ENCODE measurements at places on chromosomes 1 and 21.

GRCh38 chr21:32426066-32426465, 13.6 kb downstream of the EVA1C start:
- no peak for DNase-seq

GRCh38 chr1:184513966-184514365, 127.1 kb downstream of the C1orf21 start:
- DNase-seq: no peak

- no peak for DNase-seq
Measured at GRCh38 chr1:41619511-41620364, 135.3 kb upstream of the EDN2 start.

GRCh38 chr1:77557053-77557452, 125.4 kb downstream of the ZZZ3 start:
- no peak for DNase-seq

GRCh38 chr1:221435504-221435904, 306.4 kb downstream of the DUSP10 start:
- DNase-seq: no peak

GRCh38 chr1:108182959-108183700, 17.0 kb downstream of the SLC25A24 start:
- DNase-seq: no peak

GRCh38 chr1:51417496-51418383, 87.4 kb upstream of the TTC39A start:
- no peak for DNase-seq

DNA sequence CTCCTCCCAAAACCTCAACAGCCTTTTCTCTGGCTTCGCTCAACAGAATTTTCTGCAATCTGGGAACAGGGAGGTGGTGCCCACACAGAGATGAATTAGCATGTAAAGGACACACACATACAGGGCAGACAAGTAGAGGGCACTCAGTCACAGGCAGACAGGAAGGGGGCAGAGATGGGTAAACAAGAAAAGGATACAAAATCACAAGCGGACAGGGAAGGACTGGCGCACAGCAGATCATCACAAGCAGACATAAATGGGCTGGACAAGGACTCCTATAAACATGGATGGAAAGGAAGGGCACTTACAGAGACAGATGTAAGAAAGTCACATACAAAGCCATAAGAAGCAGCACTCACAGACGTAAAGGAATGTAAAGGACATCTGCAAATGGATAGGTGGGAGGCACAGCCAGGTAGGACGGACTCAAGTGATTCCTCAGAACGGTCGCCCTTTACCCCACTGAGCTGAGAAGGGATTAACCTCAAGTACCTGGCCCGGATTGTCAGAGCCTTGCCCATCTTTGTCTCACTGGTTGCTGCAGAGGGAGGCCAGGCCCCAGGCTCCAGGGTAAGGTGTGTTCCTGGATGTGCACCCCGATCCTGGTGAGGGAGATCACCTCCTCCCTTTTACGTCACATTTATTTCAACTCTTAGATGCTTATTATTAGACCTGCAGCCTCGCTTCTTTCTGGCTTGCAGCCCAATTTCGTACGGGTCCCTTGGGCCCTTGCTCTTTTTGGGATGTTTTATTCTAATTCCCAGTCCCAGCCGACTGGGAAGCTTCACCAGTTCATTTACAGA, 836 bp upstream of the PRCC start:
- DNase-seq: no peak

DNA sequence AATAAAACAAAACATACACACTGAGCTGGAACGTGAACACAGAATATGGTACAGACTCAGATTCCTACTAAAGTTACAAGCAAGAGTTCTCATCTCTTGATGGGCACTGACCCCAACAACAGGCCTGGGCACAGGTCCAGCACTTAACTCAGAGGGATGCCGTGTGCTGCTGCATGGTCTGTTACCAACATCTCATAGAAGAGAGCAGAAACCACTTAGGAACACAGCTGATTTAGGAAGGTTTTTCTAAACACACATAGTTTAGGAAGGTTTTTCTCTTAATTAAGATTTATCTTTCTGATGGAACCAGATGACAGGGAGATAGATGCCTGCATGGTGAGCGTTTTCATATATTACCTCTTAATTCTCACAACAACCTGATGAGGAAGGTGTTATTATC, 1.5 kb downstream of the GCLM start:
- DNase-seq: no peak

DNA sequence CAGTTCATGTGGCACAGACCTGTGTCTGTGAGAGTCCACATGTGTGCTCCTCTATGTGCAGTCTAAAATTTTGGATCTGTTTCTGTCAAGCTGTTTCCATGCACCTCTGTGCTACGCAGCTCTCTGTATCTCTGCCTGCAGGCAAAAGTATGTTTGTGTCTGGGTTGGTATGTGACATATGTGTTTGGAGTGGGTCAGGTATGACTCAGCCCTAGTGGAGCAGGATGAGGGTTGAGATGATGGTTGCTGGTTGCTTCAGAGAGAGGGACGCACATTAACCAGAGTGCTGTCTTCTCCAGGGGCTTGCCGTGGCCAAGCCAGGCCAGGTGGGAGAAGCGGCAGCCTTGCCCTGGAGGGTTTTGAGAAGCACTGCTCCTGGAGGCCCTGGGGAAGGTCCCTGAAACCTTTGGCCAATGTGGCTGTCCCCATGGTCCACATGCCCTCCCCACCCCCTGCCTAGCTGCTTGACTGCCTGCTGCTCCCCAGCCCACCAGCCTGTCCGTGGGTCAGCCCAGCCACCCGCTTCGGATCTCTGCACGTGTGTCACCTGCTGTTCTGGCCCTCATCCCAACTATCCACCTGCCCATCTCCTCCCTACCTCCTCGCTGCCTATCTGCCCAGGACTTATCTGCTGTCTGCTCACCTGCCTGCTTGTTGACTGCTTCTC, 4.1 kb upstream of the EVA1B start:
- no peak for DNase-seq

DNA sequence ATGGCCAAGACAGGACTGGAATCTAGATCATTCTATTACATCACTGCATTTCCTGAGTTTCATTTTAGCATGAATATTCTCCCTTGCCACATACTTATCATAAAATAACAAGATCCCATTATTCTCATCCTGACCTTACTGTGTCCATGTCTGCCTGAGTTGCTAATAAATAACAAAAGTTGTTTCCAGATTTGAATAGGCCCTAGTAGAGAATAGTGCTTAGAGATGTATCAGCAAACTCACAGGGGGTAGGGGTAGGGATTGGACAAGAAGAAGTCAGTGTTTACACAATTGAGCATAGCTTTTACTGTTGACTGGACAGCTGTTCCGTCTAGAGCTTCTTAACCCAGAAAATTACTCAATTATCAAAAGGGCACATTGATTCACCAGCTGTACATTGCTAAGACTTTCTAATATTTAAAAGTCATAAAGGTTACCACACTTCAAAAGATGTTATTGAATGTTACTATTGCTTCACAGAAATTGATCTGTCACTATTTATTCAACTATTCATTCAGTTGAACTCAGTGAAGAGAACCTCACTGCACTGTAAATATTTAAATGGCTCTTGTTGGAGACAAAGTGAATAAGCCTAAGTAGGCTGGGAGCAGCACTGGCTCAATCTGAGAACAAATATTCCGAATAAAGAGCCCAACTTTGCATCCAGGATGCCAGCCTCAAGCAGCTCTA, 121.9 kb downstream of the NRIP1 start:
- DNase-seq: no peak

- no peak for DNase-seq
Measured at GRCh38 chr1:159753386-159753785, 27.4 kb upstream of the DUSP23 start.

GRCh38 chr1:41917835-41918449, 780 bp downstream of the HIVEP3 start:
- no peak for DNase-seq

- DNase-seq: no peak
Measured at GRCh38 chr1:181016563-181016962, 6.1 kb downstream of the STX6 start.

DNA sequence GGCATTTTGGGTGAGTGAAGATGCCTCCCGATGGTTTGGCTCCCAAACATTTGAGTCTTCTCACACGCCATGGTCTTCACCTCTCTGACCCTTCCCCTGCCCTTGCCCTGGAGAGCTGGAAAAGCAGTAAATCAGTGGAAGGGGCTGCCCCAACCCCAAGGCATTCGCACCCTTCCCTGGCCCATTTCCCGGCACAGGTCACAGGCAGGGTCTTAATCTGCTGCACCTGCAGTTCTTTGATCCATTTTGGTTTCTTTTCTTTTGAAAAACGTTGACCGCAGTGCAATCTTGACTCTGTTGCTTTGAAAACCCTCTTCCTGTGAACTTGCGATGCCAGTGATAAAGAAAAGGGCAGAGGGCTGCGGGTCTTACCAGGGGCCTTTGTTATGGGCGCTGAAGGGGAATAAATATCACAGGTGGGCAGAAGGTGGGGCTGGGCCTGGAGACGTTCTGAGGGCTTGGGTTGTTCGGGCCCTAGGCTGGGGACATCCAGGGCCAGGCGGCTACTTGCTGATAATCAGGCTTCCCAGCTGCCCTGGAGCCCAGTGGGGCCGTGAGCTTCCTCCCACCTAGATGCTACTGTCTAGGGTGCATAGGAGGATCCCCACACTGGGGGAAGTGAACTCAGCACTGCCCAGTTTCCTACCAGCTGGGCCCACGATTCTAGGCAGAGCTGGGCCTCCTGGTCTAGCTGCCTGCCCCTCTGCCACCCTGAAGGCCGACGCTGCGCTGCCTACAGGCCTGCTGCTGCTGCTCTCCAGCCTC, 38.6 kb upstream of the EPS8L3 start:
- no peak for DNase-seq

GRCh38 chr1:153957744-153958110, 685 bp downstream of the CRTC2 start:
- DNase-seq: no peak

- DNase-seq: no peak
Measured at GRCh38 chr1:115283249-115283648, 54.8 kb downstream of the NGF start.

DNA sequence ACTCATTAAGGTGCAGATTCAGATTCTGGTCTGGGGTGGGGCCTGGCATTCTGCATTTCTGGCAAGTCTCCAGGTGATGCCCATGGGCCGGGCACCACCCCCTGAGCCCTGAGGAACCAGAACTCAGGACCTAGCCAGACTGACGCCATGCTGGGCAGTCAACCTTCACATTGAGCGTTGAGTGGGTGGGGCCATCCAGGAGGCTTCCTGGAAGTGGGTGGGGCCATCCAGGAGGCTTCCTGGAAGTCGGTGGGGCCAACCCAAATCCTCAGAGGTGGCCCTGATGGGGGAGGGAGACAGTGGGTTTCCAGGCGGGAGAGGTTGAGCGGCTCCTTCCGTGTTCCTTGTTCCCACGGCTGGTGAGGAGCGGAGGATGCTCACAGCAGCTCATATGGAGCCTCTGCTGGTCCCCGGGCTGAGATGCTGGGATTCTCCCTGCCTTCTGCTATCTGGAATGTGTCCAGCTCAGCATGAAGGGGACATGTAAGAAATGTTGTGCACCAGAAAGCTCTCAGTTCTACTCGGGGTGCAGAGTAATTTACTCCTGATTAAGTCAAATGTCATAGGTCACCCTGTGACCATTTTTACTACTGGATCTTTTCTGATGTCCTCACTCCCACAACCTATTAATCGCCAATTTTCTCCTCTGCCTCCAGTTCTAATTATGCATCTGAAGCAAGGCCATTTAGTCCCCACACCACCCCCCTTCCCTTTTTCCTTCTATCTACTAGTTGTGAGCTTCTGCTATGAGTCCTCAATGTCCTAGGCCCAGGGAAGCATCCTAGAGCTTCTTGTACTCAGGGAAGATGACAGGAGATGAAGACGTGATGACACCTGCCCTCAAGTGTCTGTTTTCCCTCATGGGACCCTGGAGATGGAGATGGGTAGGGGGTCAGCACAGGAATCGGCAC, 435.4 kb downstream of the PTPRU start:
- DNase-seq: no peak

GRCh38 chr1:161725908-161726472, 4.6 kb downstream of the FCRLB start:
- DNase-seq: peak; percentile 10

GRCh38 chr1:18015719-18016118, 91.9 kb upstream of the IGSF21 start:
- no peak for DNase-seq

DNA sequence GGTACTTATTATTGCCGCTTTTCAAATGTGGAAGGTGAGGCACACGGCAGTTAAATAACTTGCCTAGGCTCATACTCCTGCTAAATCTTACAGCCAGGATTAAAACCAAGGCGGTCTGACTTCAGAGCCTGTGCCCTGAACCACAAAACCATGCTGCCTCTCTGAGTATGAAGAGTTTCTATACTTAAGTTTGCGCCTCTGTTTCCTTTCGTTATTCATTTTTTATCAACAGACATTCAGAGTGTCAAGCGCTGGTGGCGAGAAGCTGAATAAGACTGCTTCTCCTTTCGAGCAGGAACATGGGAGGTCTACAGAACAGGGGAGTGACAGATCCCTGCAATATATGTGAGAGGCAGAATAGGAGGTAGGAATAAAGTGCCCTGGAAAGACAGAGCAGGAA, 96.0 kb upstream of the DUSP10 start:
- no peak for DNase-seq

DNA sequence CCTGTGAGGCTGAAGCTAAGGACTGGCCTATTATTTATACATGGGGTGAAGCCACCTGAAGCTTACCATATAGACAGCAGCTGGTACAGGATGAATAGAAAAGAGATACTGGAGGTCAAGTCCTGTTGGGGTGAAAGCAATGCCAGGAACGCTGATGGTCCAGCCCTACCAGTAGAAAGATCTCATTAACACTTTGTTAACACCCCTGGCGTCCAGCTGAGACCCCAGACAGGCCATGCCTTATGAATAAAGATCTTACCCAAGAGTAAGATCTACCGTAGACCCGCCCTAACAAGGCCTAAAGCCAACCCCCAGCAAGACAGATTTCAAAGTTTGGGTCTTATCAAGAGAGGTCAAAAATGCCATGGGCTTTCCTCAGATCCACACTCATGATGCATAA, 34.7 kb downstream of the ST3GAL3 start:
- no peak for DNase-seq

DNA sequence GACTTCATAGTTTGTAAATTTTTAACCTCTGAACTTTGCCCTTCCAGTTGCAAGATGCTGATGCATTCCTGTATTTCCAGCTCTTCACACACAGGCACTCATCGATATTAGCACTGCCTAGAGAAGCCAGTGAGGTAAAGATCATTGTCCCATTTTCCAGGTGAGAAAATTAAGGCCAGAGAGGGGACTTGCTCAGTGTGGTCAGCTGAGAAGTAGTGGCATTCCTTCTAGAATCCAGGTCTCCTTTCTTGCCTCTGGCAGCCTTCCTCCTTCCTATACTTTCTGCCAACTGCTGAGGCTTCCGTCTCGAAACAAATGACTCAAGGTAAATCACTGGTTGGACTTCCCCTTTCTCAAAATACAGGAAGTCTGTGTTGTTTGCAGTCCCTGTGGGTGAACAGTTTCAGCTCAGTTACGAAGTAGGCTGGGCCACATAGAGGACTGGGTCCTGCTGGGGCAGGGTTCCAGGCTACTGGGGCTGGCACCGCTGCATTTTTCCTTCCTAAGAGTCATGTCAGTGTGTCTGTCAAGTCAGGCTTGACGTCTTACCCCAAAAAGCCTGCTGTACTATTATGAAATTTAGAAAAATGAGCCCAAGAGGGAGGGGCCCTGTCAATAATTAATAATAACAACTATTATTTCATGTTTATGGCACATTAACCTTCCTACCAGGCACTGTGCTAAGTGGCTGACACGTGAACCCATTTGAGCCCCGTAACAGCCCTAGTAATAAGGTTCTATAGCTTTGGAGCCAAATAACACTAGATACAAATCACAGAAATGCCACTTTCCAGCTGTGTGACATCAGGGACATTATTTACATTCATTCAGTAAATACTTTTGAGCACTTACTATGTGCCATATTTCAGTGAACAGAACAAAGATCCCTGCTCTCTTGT, 16.6 kb upstream of the RNF19B start:
- DNase-seq: peak; percentile 32

Data from stimulated activated CD4-positive, alpha-beta T cell treated with anti-CD3 and anti-CD28 coated beads, Interleukin-1b, Interleukin-23, amount 100 ng/mL, for 4 hours (primary cell).